ENCODE measurements at places on chromosomes 5 and 9.

DNA sequence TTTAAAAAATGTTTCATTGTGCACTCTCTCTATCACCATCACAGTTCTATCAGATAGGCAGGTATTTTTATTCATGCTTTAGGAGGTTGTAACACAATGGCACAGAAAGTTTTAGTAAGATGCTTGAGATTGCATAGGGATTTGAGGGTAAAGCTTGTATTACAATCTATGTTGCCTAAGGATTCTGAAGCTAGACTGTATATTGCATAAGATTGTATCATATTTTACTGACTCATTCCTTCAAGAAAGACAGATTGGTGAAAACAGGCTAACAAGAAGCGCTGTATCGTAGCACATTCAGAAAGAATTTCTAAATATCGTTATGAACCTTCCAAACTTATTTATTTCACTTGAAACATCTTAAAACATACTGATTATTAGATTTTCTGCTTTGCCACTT, 577.7 kb downstream of the EBF1 start:
- no peak for DNase-seq

- DNase-seq: no peak
These were observed 37.3 kb upstream of the POMT1 start for GRCh38 chr9:131465401-131465800.

DNA sequence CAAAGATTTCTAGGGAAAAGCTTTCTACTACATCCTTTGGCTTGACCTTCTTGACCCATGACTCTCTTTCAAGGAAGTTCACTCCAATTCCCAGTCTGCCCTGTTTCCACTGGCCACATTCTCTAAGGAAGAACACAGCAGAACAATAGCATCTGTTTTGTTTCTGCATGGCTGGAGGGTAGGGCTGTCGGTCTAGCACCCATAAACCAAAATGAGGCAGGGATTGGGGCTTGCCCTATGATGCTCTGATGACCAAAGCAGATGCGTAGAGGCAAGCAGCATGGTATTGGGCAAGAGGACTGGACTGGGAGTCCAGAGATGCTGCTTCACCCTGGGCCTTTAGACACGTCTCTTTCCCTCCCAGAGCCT, 24.1 kb downstream of the GOLGA2 start:
- DNase-seq: no peak

DNA sequence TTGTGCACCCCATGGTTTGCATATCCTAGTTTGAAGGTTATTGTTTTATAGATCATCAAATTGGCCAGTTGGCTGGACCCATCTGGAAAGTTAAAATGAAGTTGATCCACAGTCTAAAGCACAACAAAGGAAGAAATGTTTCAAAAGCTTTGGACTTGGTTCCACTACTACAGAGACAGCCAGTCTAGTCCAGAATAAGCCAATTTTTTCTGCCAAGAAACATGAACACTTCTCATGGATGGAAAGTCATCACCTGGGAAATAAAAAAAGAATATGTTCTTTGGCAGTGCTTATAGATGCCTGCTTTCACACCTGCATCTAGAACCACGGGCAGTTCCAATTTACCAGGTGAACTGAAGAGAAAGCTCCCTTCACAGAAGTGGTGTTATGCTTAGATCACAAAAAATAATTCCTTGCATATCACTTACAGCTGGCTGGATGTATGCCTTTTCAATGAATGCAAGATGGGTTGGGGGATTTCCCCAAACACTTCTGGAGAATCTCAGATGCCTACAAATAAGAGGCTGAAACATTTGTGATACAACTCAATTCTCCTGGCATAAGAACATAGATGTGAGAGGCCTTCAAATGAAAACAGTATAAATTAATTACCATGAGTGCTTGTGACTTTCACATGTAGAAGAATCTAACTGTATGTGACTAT, 26.9 kb downstream of the C9 start:
- no peak for DNase-seq

GRCh38 chr5:13740471-13740870, 204.0 kb downstream of the DNAH5 start:
- DNase-seq: no peak

Data from activated CD4-positive, alpha-beta T cell treated with anti-CD3 and anti-CD28 coated beads for 4 hours (primary cell).